ENCODE measurements at places on chromosomes 4 and X.

GRCh38 chr4:124505211-124505610 lies 207.3 kb downstream of the ANKRD50 start:
- DNase-seq: no peak

DNA sequence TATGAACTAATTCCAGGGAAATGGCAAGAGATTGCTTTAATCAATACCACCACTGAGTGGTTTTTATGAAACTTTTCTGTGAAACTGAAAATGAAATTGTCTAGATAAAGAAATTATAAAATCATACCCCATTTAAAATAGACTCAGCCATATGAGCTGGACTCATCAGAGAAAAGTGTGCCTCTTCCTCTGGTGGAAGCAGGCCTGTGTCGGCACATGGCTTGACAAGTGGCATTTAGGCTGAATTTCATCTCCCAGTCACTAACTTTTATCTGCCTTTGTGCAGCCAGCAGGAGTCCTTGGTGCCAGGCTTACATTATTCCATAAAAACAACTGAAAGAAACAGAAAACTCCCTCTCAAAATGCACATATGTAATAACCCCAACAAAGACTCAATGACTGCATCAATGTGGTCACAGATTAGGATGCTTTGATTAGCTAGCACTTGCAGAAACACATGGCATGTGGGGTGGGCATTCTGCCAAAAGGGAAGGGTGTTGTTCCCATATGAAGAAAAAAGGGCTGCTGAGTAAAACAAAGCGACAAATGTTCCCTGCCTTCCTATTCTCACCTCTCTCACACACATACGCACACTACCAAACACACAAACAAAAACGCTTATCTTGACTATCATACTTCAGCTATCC lies 232.3 kb downstream of the PABPC4L start:
- no peak for DNase-seq

GRCh38 chr4:13059019-13059418 lies 425.1 kb downstream of the RAB28 start:
- DNase-seq: no peak

DNA sequence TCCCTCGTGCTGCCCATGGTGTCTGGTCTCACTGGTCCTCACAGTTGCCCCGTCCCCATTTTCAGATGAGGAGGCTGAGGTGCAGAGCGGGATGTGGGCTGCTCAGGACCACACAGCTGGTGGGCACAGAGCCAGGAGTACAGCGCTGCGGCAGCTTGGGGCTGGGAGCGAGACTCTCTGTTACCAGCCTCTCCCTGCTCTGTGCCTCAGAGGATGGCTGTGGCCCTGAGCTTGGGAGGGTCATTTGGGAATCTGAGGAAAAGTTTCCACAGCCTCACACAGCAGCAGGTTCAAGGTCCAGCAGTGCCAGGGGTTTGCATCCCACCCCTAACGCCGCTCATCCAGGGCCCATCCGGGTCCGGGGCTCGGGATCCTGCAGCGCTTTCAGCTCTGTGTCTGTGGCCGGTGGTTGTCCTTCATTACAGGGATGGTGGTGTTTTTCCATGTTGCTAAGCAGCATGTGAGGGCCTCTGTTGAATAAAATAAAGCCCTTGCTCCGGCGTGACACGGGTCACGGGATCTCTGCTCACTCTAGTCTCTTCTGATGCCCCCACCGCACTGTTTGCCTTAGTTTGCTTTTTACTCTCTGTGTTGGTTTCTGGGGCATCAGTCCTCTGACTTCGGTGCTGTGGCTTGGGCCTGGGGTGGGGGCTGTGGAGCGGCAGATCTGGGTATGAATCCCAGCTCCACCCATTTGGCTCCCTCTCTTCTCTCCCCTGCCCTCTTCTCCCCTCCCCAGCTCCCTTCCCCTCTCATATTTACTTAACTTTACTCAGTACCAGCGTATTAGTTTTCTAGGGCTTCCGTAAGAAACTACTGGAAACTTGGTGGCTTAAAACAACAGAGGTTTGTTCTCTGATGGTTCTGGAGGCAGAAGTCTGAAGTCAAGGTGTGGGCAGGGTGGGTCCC lies 6.5 kb downstream of the WFS1 start:
- DNase-seq: no peak

DNA sequence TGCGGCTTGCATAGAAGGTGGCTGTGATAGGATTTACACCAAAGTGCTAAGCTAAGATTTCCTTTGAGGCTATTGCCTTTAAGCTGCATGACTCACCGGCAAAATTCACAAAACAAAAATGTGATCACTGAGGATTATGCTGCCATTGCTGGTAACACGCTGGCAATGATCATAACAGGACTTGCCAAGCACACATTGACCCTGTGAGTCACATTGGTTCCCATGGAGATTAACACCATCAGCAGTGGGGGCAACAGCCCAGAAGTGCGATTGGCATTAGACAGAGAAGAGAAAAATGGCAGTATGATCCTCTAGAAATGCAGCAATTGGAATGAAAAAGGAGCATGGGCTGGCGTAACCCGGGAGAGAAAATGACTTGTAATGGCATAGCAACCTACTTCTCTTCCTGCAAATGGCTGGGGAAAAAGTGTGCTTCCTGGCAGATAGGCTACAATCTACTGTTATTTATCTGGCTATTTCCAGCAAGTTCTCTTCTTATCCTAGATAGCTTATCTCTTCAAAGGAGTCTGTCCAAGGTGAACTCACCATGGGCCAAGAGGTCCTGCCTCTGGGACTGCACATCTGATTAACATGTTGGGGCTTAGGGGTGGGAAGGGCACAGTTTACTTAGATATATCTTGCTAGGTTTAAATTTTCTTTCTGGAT lies 314.2 kb upstream of the IGFBP7 start:
- peak; percentile 45 for DNase-seq

- DNase-seq: no peak
These were observed 19.5 kb upstream of the TMEM154 start for GRCh38 chr4:152699313-152699712.

GRCh38 chrX:17077361-17077760 lies 130.9 kb downstream of the REPS2 start:
- DNase-seq: no peak

GRCh38 chr4:147741190-147741788 lies 9.4 kb downstream of the ARHGAP10 start:
- DNase-seq: no peak

DNA sequence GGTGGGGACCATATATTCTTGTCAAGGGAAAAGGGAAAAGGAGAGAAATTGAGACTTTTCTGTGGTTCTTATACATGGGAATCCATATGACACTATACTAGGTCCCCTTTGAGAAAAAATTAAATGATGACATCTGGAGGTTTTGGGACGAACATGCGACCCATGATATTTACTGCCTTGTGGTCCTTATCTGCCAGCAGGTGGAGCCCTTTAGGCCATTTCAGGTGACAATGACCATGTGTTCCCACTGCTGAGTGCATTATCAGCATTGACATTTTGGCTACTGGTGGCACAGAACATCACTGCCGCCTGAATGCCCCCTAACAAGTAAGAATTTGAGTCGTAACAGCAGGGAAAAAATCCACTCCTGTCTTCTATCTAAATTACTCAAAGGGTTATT lies 843.4 kb downstream of the FSTL5 start:
- DNase-seq: no peak

DNA sequence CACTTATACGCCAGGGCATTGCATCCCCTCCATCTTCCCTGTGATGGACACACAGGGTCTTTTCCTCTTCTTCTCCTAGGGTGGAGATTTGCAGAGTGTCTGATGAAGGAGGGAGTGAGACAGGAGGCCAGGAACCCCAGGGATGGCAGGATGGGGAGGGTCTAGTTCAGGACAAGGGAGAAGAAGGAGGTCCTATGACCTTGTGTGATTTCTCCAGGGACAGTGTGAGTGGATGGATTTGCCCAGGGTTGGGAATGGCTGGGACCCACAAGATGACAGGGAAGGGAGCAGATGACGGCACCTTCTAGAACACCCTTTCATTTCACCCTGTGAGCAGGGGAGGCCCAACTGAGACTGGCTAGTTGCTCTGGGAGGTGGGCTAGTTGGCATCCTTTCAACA lies 34.2 kb downstream of the CYTL1 start:
- DNase-seq: no peak

GRCh38 chr4:6049985-6050384 lies 31.8 kb upstream of the C4orf50 start:
- no peak for DNase-seq

- no peak for DNase-seq
These were observed 82.2 kb upstream of the MAGEA10 start for GRCh38 chrX:152220606-152221005.

GRCh38 chrX:48196745-48197201 lies at the start of gene SSX5:
Gene SSX5 (minus strand): TSS chrX:48196795. CDS start chrX:48195358, 1,437 bp downstream.
- no peak for DNase-seq

DNA sequence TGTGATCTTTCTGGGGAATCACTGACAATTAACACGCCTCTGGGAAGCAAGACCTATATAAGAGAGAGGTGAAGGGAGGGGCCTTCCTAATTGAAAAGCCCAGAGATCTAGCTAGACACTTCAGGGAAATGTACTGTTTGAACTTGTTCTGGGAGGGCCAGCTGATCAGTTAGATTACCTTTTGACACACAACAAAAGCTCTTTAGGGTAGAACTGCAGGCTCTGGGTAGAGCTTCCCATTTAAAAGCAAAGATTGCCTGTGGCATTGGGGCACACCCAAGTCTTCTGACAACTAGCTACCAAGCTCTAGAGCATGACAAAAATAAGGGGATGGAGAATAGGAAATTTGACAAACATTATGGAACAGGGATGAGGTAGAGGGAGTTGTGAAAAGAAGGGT lies 26.3 kb downstream of the AREG start:
- no peak for DNase-seq

- DNase-seq: no peak
These were observed 295.4 kb downstream of the PTTG2 start for GRCh38 chr4:38255572-38255971.
